ELR (cell line): ENCODE measurements at places on chromosomes 2 and 18.

GRCh38 chr2:160582490-160583145 lies 89.0 kb upstream of the RBMS1 start:
- DNase-seq, result peak; percentile 37

DNA sequence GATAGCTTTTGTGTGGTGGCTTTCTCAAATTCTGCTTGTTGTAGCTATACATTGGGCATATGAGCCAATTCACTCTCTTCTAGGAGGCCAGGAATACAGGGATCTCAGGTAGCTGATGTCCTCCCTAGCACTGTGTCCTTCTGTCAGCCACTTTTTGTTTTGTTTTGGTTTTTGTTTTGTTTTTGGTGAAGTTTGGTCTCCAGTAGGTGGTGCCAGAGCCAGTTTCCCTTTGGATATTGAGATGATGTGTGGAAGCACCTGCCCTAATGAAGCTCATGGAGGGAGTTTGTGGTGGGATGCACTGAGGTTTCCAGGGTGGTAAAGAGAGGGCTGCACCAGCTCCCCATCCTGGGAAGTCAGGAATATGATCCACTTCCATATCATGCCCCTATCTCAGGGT lies 100.5 kb upstream of the VWC2L start:
- DNase-seq, result peak; percentile 17

DNA sequence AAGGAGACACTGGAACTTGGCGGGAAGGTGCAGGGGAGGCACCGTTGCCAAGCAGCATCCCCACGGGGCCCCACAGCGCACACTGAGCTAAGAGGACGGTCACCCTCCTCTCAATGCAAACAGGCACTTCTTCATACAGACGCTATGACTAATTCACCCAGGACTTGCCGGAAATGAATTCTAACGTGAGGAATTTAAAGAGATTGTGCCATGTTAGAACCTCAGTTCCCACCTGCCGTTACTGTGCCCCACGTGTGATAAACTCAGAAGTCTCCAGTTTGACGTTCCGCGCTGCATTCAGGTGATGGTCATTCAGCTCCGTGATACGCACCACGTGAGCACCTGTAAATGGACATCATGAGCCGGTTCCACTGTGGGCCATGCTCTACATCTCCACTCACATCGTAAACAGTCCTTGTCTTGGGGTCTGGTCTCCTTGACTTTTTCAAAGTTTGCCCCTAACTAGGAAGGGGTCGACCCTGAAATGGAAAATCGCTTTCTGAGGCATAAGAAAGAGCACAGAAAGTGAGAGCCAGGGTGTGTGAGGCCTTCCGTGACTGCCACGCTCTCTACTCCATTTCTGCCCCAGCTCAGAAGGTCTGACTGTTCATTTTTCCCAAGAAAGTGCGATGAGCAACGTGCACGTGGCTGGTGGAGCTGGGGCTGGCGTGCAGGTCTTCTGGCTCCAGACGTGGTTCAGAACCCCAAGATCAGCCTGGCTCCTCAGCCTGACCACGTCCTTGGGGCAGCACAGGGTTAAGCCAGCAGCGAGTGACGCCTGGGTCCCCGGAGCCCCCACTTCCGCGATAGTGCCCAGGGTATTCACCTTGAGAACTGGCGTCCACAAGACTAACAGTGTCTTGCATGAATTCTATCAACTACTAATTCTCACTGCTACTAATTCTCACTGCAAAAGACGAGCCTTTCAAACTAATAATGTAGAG lies 35.1 kb downstream of the TMEM18 start:
- no peak for DNase-seq

GRCh38 chr2:10584242-10584753 lies 105.5 kb downstream of the NOL10 start:
- peak; percentile 68 for DNase-seq

DNA sequence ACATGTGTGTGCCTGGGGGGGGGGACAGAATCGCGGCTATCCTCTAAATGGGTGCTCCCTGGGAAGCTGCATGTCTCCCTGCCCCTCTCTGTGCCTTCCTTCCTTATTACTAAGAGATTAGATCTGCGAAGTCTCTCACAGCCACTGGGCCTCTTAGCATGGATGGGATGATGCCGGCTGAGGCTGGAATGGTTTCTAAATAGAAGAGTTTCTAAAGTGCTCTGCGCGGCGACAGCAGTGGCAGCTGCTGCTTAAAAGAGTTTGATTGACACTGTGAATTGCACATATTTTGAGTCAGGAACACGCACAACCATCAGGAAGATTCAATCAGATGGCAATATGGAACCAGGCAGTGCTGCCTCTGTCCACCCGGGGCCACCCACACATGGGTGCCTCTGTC lies 163.8 kb downstream of the CLIP4 start:
- no peak for DNase-seq

GRCh38 chr2:9266711-9267110 lies 60.1 kb downstream of the ASAP2 start:
- no peak for DNase-seq

- no peak for DNase-seq
Measured at GRCh38 chr2:100945433-100945740, 56.7 kb upstream of the RPL31 start.

GRCh38 chr2:47720036-47720435 lies 62.9 kb upstream of the MSH6 start:
- no peak for DNase-seq

GRCh38 chr2:64658269-64658668 lies 4.6 kb upstream of the SERTAD2 start:
- no peak for DNase-seq

- DNase-seq, result no peak
Measured at GRCh38 chr18:64513401-64513800, 364.5 kb upstream of the LINC00305 start.

DNA sequence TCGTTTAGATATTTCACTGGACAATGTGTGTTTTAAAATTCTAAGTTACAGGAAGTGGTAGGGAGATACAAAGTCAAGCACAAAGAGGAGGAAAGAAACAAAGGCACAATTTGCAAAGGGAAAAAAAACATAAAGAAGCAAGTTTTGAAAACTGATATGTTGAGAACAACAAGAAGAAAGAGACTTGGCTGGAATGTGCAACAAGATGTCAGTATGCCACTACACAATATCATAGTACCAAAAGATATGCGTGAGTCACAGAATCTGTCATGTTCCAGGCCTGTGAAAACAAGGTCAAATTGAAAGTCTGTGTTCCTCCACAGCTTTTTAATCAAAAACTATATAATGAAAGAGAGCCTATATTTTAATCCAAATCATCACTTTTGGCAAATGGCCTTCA lies 12.0 kb downstream of the EXOC6B start:
- DNase-seq, result peak; percentile 36

GRCh38 chr2:98715812-98716451 lies 15.0 kb downstream of the MGAT4A start:
- DNase-seq, result no peak

GRCh38 chr2:98519156-98519555 lies 74.5 kb downstream of the INPP4A start:
- no peak for DNase-seq

DNA sequence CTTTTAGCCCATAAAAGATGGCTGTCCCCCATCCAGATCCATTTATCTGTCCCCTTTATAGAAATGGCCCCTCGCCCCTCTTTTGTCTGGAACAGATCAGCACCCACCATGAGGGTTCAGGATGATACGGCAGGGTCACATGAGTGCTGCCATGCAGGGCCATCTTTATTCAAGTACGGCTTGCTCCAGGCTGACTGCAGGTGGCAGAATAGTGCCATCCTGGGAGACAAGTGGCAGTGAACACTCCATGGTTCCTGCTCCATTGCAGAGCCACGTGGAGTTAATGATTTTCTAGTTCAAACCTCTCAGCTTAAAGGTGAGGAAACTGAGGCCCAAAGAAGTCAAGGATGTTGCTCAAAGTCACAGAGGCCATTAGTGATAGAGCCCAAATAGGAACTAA lies 180.6 kb downstream of the CLIP4 start:
- DNase-seq, result peak; percentile 27

DNA sequence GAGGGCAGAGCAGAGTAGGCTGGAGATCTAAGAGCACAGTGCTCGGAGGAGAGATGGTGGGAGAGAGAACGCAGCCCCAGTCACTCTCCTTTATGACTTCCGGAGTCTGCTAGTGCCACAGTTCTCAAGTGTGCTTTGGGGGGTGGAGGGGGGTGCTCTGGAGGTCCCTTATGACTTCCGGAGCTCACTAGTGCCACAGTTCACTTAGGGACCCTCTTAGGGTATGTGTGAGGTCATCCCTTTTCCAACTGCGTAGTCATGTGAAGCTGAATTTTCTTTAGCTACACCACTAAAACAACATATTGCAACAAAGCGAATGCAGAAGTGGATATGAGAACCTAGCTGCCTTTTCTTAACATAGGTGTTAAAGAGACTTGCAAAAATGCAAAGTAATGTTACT lies 153.7 kb upstream of the KCTD1 start:
- no peak for DNase-seq

DNA sequence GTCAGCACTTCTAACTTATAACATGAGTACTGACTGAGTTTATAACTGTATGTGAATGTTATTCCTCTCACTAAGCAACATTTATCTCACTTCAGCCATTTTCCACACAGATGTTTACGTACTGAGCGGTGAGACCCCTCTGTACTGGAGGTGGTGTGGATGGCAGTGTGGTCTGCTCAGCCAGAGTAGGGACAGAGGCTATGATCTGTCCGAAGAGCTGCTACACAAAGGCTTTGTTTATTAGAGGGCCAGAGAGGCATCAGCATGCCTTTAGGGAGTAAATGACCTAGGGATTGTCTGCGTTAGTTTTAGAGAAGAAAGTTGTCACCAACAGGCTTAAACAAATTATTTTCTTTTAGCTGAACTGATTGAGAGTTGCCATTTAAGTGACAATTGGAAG lies 23.2 kb upstream of the TACR1 start:
- DNase-seq, result no peak

DNA sequence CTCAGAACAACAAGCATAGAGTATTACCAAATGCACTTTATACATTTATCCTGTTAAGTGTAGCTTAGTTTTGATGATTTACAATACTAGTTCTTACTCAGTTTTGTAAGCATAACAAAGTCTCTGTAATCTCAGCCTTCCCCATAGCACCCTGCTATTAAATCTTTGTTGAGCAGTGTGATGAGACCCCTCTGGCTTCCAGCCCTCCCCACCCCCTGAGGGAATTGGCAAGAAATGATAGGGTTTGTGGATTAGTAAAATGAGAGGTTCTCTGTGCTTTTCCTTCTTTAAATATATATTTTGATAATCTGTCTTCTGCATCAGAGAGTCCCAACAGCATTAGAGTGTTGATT lies 37.2 kb downstream of the ZNF521 start:
- no peak for DNase-seq

- DNase-seq, result no peak
Measured at GRCh38 chr2:8082840-8083239, 599.0 kb upstream of the ID2 start.

GRCh38 chr2:207683879-207684627 lies 27.4 kb upstream of the CCNYL1 start:
- DNase-seq, result peak; percentile 88

DNA sequence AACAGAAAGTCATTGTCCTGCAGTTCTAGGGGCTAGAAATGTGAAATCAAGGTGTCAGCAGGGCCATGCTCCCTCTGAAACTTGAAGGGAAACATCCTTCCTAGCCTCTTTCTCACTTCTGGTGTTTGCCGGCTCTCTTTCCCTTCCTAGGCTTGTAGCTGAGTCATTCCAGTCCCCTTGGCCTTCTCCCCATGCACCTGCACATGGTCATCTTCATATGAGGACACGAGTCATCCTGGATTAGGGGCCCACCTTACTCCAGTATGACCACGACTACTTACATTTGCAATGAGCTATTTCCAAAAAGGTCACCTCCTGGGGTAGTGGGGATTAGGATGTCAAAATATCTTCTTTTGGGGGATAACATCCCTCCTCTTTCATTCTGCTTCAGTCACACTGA lies 168.5 kb upstream of the CXCR4 start:
- DNase-seq, result no peak

DNA sequence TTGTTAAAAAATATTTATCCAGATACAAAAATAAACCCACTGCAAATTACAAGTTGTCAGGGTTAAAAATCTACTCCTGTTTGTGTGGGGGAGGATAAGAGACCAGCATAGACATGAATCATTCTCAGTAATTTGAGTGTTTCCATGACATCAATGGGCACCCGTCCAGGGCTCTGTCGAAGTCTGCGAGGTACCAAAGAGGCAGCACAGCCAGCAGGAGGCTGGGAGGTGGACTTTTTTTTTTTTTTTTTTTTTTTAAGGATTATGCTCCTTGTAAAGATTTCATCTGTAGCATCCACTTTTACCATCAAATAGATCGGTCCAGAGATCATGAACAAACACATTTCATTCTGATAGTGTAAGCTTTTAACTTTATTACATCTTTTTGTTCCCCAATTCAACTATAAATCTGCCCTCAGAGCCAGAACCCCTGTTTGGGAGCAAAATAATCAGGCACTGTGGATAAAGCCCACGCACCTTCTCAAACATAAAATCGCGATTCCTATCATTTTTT lies 182.0 kb downstream of the TCF4 start:
- peak; percentile 95 for DNase-seq

DNA sequence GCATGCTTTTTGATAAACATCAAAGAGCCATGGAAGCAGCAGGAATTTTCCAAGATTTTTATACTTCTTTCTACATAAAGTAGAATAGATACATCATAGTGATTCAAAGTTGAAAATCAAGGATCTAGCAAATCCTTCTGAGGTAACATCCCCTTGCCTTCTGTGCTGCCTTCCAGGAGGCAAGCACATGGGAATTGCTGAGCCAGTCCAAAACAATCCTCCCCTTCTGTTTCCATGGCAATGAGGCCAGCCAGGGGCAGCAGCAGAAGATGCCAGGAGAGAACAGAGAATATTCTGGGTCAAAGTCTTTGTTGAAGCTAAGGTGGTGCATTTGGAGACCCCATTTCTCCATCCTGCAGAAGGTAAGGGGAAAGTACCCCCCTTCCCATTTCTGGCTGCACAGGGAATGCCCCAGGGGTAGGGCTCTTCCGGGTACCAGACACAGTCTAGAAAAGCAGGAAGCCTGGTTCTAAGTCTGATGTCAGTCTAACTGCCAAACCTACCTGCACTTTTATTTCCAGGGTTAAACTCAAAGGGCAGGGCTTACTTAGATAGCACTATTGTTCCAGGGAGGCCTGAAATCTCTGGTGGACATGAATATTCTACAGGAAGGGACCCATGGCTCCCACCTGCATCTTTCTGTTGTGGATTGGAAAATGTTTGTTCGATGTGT lies 22.1 kb downstream of the CENPA start:
- no peak for DNase-seq

DNA sequence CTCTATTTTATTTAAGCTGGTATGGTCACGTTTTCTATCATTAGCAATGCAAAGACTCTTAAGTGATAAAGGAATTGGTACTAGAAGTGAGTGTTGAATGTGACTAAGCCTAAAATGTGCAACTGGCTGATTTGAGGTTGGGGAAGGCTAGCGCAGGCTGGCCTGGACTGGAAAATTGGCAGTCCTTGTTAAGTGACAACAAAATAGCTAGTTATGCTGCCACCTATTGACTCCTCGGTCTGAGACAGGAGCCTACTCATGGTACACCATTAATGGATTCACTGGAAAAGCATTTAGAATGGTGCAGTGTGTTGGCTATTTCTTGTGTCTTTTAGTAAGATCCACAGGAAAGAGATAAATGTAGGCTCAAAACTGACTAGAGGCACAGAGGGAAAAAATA lies 5.7 kb upstream of the WIPF1 start:
- peak; percentile 47 for DNase-seq

- DNase-seq, result no peak
Measured at GRCh38 chr18:56945171-56946083, 201.5 kb upstream of the BOD1L2 start.
